Upper lobe of left lung (tissue), 6 donors: ENCODE measurements at places on chromosomes 3 and 15. TPM values are rescaled to one million over a fixed set of nuclear protein-coding genes. Genes with fewer than 3 reads are reported as not detected.

The LRRIQ4 gene
- total RNA-seq = not detected

The PAQR9 gene
- total RNA-seq = not detected

The HESX1 gene
- total RNA-seq = 2.1 TPM

The LRRC3B gene
- not detected for total RNA-seq

The LYSMD4 gene
- 7.6 TPM for total RNA-seq

The CISH gene
- total RNA-seq = 66.9 TPM

The SIN3A gene
- 28.0 TPM for total RNA-seq

The AADAC gene
- not detected for total RNA-seq
